D721Med (cell line): ENCODE measurements at places on chromosomes 1 and 21.

GRCh38 chr21:45541221-45542039 is 810 bp downstream of the SLC19A1 start:
- DNase-seq, result peak; percentile 97

GRCh38 chr1:40985161-40985560 is 5.7 kb downstream of the CTPS1 start:
- DNase-seq, result no peak

DNA sequence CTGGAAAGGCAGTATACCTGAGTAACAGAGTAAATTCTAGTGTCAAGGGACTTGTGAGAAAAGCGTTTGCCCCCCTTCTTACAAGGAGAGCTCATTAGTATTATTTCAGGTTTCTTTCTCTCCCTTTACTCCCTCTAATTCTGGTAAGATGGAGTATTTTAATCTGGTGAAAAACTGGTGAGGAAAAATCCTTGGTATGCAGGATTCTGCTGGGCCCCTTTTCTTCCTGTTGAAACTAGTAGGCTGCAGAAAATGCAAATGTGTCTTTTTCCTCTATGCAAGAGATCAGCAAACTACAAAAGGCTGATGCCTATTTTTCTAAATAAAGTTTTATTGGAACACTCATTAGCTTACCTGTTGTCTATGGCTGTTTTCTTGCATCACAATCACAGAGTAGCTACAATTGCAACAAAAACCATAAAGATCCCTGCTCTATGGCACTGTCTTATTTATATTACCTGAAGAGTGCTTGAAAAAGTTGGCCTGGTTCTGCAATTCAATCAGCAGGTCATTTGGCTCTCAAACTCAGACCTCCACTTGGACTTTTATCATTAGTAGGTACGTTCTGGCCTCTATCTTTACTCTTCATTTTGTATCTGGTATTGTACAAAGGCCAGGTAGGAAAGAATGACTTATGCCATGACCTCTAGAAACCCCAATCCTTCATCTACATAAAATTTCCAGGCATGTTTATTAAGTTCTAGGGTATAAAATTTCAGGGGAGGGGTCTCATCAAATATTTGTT is 109.6 kb downstream of the AKT3 start:
- DNase-seq, result no peak

- peak; percentile 60 for DNase-seq
Measured at GRCh38 chr21:25607151-25608043, at the start of gene MRPL39. TSS of gene MRPL39 (minus strand) at chr21:25607481. CDS start at chr21:25607475, 6 bp downstream.

- no peak for DNase-seq
Measured at GRCh38 chr1:184972315-184973055, 1.8 kb downstream of the NIBAN1 start.
